ENCODE measurements at places on chromosomes 1 and 21.

DNA sequence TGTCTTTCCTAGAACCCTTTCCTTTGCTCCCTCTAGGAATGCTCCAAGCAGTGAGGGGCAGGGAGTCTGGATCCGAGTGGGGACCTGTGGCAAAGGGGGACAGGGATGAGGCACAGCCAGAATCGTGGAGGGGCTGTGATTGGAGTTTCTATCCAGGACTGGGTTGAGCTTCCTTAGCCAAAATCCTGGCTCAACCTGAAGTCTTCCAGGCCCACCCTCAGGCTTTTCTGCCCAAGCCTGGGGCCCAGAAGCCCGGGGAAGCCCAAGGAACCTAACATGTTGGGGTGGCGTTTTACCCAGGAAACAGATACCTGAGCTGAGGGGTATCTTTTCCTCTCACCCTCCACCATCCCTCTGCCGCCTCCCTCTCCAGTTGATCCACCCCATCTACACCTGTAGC, 5.4 kb downstream of the MYOG start:
- no peak for DNase-seq

GRCh38 chr1:158362482-158362881, 8.8 kb downstream of the CD1E start:
- peak; percentile 100 for DNase-seq

DNA sequence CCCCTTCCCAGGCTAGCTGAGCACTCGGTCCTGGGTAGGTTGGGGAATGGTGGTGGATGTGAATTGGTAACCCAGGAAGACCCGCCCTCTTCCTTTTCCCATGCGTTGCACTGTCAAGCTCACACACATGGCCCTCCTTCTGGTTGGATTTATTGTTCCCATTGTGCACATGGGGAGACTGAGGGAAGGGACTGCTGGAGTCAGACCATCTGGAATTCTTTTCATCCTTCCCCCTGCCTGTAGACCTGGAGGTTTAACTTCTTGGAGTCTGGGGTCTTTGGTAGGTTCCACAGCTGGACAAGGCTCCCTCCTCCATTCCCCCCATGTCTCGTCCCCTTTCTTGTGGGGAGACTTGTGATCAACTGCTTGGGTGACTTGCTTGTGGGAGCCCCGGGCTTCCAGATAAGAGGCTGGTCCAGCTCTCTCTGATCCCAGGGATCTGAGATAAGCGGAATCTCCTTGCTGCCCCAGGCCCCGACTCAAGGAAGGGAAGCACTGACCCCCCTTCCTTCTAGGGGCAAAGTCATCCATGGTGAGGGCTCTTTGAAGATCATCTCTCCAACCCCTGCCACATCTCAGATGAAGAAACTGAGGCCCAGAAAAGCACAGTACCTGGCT, 55.7 kb upstream of the SYNC start:
- no peak for DNase-seq

DNA sequence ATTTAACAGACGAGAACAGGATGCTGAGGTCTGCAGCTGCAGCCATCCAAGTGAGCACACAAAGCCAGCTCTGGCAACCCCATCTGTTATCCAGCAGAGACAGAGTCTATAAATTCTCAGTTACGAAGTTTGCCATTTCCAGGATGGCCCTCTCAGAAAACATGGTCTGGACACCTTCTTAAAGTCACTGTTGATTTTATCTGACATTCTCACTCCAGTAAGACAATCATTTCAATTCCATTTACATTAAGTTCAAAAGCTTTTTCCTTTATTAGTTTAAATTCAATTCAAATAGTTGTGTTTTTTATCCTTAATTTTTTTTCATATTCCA, 125.5 kb downstream of the DMRTB1 start:
- DNase-seq = no peak

GRCh38 chr1:192070213-192070612, 88.0 kb upstream of the RGS18 start:
- no peak for DNase-seq

DNA sequence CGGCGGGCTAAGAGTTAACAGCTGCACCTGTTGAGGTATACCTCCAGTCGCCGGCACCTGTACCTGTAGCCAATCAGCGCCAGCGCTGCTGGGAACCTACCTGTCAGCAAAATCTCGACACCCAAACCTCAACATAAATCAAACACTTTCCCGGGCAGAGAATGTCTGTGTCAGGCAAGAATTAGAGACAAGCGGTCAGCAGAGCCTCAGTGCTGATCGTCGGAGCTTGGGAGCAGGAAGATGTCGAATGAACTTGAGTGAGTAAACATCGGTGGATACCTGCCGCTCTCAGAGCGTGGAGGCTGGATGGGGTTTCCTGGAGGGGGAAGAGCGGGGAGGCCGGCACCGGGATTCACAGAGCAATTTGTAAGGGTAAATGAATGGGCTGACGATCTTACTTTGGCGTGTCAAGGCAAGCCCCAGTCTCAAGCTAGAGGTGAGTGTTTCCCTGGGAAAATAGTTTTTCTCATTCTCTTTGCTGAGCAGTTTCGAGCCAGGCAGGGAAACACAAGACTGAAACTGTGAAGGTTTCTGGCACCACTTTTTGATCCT, at the start of gene GRHL3:
Gene GRHL3 (plus strand): TSS at position 46 of the 552 bp plus-strand sequence. CDS start 195 bp downstream, at position 241.
- DNase-seq = peak; percentile 98

DNA sequence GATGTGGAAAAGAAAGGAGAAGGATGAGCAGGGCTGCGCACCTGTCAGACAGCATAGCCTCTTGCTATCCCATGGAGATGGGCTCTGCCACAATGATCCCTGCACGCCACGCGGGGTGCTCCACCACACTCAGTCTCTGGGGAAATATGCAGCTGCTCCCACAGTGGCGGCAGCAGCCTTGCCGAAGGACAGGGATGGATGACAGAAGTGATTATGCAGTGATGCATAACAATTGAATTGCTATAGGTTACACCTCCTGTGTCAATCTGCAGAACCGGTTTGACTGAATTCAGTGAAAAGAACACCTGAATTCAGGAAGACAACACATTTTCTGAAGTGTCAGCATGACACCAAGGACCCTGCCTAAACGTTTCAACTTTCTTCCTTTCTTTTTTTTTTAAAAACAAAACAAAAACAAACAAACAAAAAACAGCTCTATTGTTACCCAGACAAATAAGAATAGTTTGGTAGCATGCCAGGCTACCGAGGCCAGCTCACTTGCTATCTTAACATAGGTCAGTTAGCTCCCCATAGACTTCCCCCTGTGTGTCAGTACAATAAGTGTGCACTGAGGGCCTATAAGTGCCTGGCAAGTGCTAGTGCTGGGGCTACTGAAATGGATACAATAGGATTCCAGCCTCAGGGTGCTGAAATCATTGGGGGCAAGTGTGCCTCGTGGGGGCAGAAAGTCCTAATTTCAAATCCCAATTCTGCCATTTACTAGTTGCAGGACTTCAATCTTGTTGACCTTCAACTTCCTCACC, 127.6 kb upstream of the LMO4 start:
- DNase-seq = peak; percentile 86

- DNase-seq = peak; percentile 94
These were observed 404.0 kb upstream of the VAMP3 start for GRCh38 chr1:7366955-7367665.

DNA sequence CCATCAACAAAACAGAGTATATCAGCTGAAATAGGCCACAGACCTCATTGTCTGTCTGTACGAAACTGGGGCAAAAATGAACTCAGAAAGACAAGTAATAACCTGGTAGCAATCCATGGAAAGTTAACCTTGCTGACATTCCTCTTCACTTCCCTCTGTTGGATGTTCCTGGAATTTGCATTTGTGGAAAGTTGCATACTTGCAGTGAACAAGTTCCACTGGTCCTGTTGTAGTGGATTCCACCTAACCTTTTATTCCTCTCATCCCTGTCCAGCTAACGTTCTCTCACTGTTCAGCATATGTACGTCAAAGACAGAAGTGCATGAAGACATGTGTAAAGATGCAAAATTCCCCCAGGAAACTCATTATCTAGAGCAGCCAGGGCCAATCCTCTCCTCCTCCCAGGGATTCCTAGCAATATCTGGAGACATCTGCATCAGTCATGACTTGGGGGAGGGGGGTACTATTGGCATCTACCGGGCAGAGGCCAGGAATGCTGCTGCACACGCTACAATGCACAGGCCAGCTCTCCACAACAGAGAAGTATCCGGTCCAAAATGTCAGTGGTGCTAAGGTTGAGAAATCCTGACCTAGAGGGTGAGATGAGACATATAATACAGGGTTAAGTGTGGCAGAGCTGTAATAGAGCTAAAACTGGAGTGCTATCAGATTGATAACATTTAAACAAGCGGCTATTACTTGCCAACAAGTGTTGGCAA, 8.2 kb downstream of the LPAR3 start:
- no peak for DNase-seq
